ENCODE measurements at places on chromosomes 3 and 15.

GRCh38 chr3:132034097-132034485 lies 723 bp downstream of the CPNE4 start:
- DNase-seq: no peak

DNA sequence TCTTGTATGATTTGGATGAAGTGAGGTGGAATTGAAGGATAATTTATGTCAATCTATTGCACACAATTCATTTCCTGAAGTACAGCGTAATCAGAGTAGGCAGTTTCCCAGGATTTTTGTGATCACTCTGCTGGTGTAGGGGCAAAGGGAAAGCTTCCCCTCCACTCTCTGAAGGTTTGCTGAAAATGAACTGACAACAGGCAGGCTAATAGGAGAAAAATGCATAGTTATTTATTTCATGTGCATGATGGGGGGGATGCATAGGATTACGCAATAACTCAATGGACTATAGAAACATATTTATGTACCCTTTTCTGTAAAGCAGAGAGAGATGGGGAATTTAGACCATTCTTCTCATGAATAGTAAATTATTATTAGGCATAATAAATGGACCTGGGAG lies 872.9 kb downstream of the NAALADL2 start:
- DNase-seq: no peak

DNA sequence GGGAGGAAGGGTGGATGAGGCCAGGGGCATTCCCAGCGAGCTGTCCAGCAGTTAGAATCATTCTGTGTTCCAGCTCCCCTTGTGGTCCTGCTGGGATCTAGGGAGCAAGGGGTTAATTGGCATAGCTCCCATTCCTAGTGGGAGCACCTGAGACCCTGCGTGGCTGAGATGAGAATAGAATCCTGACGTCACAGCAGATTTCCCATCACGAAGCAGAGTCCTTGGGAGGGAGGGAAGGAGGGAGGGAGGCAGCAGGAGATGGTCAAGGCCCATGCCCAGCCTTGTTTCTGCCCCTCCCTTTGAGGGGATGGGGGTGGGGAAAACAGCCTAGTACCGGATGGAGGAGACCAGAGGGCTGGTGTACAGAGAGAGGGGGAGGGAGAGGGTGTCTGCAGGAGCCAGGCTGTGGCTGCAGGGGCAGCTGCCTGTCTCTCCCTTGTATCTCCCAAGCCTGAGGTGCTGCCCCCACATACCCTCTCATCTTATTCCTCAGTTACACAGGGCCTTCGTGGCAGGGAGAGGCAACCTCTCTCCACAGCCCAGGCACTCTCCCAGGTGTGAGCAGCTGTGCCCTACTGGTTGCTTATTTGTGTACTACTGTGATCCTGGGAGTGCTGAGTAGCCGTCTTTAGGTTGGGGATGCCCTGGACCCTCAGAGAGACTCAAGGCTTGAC lies 5.4 kb downstream of the TYRO3 start:
- no peak for DNase-seq

GRCh38 chr15:100461049-100461448 lies 67.7 kb downstream of the CERS3 start:
- DNase-seq: no peak

DNA sequence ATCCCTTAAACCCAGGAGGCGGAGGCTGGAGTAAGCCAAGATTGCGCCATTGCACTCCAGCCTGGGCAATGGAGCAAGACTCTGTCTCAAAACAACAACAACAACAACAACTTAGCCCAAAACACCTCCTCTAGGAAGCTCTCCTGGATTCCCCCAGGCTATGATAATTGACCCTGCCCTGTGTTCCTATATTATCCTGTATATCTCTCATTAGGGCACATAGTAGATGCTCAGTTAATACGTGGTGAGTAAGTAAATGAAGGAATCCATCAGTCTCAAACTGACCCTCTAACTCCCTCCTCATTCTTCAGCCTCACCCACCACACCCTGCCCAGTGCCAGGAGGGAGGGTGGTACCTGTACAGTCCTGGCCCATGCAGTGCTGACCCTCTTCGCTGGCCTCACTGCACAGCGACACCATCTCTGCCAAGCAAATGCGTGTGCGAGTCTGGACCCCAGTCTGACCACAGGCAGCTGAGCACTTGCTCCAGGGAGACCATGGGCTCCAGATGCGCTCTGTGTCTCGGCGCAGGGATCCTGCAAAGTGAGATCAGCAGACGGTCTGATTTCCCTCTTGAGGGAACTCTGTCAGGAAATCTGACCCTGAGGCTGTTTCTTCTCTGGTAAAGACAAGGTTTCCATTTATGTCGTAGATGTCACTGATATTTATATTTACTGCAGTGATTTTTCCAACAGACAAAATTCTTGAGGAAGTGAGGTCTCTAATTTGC lies 6.2 kb downstream of the CILP start:
- DNase-seq: no peak

- no peak for DNase-seq
These were observed 367.3 kb upstream of the C2CD4B start for GRCh38 chr15:62532367-62532766.

DNA sequence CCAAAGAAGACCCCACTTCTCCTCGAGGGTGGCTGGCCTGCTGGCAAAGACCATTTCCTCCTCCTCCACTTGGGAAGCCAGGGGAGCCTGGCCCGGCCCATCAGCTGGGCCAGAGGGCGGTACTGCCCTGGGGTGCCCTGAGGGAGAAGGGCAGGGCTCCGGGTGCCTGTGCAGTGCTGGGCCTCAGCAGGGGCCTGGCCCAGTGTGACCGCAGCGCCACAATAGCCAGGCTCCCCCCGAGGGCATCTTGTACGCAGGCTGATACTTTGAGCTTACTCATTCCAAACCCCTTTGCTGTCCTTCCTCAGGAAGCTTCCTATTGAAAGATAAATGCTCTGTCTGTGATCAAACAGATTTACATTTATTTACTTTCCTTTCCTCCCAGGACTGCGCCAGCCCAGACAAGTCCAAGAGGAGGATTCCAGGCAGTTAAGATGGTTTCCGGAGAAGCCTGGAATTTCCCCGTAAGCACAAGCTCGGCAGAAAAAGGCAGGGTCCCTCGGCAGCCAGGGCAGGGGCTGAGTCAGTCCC lies 240.1 kb downstream of the XXYLT1 start:
- DNase-seq: no peak

DNA sequence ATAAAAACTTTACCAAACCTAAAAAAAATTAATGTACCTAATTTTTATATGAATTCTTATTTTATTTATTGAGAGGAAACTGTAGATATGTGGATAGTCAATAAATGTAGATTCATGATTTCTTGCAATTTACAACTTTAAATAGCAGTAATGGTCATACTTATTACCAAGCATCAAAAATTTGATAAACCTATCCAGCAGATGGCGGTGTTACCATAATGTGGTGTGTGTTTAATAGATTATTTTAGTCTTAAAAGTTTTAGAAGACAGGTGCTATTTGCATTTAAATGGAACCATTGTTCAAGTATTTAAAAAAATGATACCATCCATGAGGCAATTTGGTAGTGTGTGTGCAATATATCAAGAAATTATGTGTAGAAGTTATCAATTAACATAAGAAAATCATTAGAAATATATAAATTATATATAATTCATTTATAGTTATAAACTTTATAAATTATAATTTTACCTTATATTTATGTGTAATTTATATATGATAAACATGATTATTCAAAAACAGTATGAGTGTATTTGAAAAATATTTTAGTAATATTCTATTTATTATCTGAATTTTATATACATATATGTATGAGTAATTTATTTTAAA lies 176.0 kb upstream of the BCHE start:
- DNase-seq: no peak

- no peak for DNase-seq
These were observed 103.6 kb upstream of the NUDT16 start for GRCh38 chr3:131277836-131278497.

- no peak for DNase-seq
These were observed 761.3 kb upstream of the GRM7 start for GRCh38 chr3:6099458-6100075.

- DNase-seq: no peak
These were observed 76.0 kb upstream of the DCBLD2 start for GRCh38 chr3:98977520-98977919.

DNA sequence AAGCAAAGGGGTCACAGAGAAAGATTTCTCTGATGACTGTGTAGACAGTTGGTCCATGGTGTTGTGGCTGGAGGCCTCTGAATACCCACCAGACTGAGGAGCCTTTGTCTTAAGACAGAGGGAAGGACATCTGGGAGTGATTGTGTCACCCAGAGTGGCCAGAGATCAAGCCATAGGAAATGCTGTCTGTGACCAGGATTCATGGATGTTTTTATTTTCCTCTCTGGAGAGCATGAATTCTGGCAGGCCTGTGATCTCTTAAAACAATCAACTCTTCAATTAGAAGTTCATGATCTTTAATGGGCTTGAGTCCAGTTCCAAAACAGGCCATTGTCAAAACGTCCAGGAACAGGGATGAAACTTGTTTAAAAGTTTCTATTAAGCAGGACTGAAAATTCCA lies 198.9 kb upstream of the CTDSPL start:
- no peak for DNase-seq

DNA sequence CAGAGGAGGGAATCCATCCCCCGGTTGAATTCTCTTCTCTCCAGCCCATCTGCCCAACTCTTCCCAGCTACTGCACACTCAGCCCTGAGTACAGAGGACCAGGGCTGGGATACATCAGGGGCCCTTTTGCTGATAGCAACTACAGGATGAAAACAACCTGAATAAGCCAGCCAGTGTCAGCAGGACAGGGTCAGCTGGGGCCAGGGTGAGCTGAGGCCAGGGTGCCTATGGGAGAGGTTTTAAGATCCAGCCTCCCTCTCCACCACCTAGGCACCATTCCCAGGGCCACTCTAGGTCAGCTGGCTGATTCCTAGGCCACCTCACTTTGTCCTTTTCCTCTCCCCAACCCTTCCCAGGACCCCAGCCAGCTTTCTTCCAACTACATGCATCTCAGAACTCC lies 83.8 kb downstream of the MRPL46 start:
- DNase-seq: no peak

DNA sequence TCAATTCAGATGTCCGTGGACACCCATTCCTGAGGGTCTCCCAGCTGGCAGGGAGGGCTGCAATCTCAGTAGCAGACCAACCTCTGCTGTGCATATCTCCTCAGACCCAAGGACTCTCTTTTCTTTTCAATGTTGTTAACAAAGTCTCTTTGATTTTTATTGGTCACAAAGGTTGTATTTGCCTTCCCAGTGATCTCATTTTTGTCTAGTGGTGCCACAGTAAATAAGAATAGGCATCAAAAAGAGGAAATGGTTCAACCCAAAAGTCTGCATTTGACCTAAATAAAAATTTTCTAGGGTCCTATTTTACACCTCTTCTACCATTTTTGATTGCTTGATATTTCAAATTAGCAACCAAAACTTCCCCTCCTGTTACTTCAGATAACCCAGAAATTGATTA lies 225.9 kb downstream of the CDIN1 start:
- DNase-seq: no peak

DNA sequence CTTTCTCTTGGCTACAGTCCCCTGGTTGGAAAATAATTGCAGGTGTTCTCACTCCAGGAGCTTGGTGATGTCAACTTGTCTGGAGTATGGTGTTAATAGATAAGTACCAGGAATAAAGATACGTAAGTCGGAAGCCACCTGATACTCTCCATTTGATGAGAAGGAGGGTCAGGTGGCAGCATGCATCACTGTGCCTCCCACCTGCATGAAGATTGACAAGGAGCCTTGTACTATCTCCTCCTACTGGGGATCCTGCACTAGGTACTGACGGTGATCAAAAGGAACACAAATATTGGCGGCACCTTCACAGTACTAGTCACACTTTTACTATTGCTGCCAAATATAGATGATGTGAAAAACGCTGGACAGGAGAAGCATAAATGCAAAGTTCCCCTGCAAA lies 32.6 kb upstream of the GABRB3 start:
- DNase-seq: no peak

DNA sequence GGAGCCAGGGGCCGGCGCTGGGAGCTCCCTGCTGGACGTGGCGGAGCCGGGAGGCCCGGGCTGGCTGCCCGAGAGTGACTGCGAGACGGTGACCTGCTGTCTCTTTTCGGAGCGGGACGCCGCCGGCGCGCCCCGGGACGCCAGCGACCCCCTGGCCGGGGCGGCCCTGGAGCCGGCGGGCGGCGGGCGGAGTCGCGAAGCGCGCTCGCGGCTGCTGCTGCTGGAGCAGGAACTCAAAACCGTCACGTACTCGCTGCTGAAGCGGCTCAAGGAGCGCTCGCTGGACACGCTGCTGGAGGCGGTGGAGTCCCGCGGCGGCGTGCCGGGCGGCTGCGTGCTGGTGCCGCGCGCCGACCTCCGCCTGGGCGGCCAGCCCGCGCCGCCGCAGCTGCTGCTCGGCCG lies 1.5 kb downstream of the SMAD6 start:
- no peak for DNase-seq

DNA sequence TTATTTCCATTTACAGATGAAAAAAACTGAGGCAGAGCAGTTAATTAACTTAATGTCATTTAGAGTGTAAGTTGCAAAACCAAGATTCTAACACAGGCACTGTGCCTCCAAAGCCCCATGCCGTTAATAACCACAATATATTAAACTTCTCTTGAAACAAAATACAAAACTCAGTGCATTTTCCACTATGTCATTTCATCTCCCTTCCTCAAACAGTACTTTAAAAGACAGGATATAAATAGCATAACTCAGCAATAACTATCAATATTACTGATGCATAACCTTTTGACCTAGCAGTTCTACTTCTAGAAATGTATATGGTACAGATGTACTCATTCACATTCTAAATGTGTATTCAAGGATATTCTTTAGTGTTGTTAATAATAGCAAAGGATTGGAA lies 5.1 kb upstream of the TASOR start:
- DNase-seq: no peak

- DNase-seq: peak; percentile 39
These were observed 15.5 kb downstream of the TATDN2 start for GRCh38 chr3:10263646-10264363.
